ENCODE measurements at places on chromosomes 3 and 15.

DNA sequence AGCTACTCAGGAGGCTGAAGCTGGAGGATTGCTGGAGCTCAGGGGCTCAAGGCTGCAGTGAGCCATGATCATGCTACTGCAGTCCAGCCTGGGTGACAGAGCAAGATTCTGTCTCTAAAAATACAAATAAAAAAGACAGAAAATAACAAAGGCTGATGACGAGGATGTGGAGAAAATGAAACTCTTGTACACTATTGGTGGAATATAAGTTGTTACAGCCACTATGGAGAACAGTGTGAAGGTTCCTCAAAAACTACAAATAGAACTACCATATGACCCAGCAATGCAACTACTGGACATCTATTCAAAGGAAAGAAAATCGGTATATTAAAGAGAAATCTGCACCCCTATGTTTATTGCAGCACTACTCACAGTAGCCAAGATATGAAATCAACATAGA is 526.7 kb upstream of the NAALADL2 start:
- no peak for DNase-seq

- no peak for DNase-seq
Observed at GRCh38 chr3:9035473-9035872, 72.2 kb upstream of the RAD18 start.

DNA sequence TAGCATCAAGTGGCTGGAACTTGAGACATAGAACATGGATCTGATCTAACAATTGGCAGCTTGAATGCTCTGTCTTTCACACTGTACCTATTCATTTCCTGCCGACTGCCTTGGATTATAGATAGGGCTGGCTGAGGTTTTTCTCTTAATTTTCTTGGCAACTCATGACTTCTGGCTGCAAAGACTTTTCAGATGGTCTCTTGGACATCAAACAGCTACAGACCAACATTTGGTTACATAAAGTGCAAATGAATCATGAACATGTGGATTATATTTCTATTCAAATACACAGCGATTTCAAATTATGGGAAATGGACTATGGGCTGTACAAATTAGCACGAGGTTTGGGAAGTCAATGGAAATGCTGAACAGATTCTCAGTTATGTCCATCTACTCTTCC is 26.2 kb upstream of the IL16 start:
- no peak for DNase-seq

GRCh38 chr15:80266113-80266512 is 14.1 kb upstream of the CTXND1 start:
- DNase-seq = no peak

DNA sequence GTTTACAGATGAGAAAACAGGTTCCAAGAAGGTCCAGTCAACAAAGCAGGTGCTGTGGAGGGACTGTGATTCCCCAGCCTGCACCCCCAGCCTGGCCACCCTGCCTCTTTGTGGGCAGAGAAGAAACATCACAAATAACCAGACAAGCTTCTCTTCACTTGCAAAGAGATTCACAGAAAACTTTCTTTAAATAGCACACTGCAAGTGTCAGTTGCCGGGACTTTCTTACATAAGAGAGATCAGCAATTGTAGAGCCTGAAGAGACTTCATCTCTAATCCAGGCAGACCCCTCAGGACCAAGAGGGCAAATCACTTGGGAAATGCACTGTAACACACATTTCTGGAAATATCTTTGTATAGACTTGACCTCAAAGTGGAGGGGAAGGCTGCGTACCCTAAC is 207.9 kb upstream of the CHRNA7 start:
- DNase-seq = no peak

DNA sequence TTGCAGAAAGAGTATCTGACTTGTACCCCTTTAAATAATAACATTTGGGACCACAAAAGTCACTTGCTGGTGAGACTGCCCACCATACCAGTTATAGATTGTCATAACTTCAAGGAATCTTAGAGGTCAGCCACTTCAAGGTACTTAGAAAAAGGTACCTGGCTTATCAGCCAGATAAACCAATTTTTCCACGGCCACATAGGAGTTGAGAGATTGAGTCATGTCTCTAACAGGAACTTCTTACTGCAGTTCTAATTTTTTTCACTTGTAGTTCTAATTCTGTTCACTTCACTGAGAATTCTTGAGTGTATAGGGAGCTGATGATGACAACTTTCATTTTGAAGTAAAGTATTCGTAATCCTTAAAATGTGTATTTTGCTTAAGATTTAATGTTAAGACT is 317.1 kb upstream of the CBLB start:
- DNase-seq = no peak

DNA sequence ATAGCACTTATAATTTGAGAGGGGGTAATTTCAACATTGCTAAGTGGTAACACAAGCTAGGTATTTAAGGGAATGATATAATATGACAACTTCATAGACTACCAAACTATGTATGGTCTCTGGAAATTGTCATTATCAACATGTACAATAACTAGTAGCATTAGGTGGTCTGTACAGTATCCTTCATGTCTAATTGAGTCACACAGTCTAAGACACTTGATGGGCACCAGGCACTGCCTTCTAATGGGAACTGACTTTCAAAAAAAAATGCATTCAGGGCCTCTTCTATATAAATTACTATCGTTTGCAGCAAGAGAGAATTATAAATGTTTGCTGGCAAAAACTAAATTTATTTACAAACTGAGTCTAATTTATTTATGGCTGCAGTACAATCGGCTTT is 271.8 kb downstream of the MECOM start:
- DNase-seq = no peak

GRCh38 chr3:184383033-184383740 is 3.3 kb downstream of the CHRD start:
- DNase-seq = no peak

DNA sequence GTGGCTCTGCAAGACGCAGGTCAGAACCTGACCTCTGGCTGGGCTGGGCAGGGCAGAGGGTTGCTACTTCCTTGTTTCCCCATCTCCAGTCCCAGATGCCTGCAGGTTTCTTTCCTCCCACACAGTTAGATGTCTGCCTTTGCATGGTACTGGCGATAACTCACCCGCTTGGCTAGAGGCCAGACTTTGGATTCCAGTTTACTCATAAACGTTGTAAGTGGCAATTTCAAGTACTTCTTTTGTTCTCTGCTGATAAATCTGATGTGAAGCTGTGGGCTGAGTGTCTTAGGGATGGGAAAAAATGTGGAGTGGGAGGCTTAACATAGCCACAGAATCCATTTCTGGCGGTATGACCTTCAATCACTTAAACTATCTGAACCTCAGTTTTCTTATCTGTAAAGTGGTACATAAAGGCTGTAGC is 194.2 kb downstream of the EBLN2 start:
- DNase-seq = no peak

- no peak for DNase-seq
Observed at GRCh38 chr3:197082871-197083270, 53.3 kb upstream of the MELTF start.

GRCh38 chr15:74784426-74785193 is 2.7 kb downstream of the CSK start:
- DNase-seq = no peak

Measured in bone marrow (tissue), 2 donors.